ENCODE measurements at places on chromosomes 2 and 18.

GRCh38 chr2:167555098-167555720 lies 666.9 kb downstream of the XIRP2 start:
- DNase-seq: no peak

- DNase-seq: no peak
Observed at GRCh38 chr2:218471036-218471435, 52.1 kb downstream of the VIL1 start.

GRCh38 chr2:58313926-58314325 lies 72.8 kb upstream of the FANCL start:
- no peak for DNase-seq

- no peak for DNase-seq
Observed at GRCh38 chr2:118981632-118982031, 39.6 kb downstream of the MARCO start.

GRCh38 chr2:116491292-116491691 lies 1323.2 kb upstream of the DDX18 start:
- DNase-seq: no peak

- DNase-seq: no peak
Observed at GRCh38 chr2:47265158-47265557, 110.0 kb upstream of the STPG4 start.

- DNase-seq: no peak
Observed at GRCh38 chr2:11955314-11955713, 208.9 kb downstream of the LPIN1 start.

DNA sequence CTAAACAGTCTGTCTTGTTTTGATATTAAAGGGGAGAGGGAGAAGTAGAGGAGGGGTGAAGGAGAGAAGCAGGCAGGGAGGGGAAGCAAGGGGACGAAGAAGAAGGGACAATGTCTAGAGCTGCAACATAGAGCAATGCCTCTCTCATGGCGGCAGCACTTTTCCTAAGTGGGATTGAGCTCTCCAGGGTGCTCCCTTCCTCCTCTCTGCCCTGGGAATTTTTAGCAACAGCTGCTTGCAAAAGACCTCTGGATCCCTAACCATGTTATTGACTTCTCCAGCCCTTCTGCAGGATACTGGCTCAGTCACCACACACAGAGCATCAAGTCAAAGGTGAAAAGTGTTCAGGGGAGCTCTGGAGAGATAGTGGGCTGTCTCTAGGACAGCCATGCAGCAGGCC lies 734.9 kb downstream of the EPHA4 start:
- no peak for DNase-seq

DNA sequence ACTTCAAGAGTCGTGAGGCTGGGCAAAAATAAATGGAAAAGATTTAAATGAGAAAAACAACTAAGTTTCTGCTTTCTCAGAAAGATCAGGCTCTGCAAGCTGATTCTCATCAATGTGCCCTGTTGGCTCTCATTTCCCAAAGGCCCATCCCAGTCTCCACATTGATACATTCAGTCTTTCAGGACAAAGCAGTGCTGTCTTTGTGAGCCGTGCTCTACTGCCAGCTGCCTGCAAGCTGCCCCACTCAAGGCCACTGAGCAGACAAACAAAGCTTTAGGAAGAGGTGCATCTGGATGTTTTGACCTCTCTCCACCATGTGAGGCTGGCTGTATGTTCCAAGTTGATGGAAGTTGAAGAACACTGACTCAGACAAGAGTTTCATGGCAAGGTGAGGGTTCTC lies 48.8 kb downstream of the FSHR start:
- DNase-seq: no peak

DNA sequence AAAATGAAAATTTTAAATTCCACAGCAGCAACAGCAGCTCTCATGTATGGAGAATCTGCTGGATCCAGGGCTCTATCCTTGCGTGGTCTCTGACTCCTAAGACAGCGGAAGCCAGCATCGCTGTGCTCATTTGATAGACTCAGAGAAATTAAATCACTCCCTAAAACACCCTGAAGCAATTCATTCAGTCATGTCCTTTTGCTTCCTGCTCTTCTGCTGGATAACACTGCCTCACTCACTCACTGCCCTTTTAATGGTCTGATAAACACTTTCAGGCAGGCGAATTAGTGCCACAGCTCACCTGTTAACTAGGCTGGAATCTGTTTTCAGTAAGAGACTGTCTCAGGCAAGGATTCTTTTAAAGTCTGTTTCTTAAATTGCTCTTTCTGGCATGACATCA lies 10.0 kb downstream of the WIPF1 start:
- DNase-seq: no peak

- no peak for DNase-seq
Observed at GRCh38 chr2:109260886-109261700, 132.1 kb downstream of the SH3RF3 start.

GRCh38 chr2:46117379-46117778 lies 179.8 kb upstream of the EPAS1 start:
- DNase-seq: no peak

DNA sequence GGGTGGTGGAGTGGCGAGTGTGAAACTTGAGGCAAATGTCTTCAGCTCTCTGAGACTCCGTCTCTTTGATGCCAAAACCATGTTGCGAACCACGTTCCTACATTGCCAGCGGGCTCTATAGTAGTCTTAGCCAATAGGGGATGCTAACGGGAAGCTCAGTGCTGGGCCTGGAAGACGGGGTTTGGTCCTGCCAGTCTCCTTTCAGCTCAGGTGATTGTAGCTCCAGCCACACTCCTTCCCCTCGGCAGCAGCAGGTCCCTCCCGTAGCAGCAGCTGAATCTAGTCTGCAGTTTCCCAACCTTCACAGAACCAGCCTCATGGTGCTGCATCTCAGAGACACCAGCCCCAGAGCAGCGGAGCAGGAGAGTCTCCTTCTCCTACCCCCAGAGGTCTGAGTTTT lies 109.7 kb downstream of the TFCP2L1 start:
- DNase-seq: no peak

GRCh38 chr2:98458207-98458606 lies 13.5 kb downstream of the INPP4A start:
- no peak for DNase-seq

DNA sequence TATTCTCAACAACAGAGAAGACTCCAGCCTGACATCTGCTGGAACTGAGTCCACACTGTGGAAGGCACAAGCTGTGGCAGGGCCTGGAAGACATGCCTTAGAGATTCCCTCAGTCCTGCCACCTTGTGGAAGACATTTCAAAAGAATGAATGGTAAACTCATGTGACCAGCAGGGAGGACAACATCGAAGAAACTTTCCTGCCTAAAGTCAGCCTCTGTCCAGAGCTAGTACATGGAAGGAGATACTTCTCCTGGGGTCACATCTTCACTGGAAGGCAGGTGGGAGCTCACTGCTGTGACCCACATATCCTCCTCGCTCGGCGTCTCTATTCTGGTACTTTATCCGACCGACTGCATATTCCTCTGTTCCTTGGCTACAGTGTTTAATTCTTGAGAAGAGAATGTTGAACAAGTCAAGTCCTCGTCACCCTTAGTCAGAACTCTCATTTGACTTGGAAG lies 59.5 kb downstream of the PUM2 start:
- DNase-seq: peak; percentile 3

DNA sequence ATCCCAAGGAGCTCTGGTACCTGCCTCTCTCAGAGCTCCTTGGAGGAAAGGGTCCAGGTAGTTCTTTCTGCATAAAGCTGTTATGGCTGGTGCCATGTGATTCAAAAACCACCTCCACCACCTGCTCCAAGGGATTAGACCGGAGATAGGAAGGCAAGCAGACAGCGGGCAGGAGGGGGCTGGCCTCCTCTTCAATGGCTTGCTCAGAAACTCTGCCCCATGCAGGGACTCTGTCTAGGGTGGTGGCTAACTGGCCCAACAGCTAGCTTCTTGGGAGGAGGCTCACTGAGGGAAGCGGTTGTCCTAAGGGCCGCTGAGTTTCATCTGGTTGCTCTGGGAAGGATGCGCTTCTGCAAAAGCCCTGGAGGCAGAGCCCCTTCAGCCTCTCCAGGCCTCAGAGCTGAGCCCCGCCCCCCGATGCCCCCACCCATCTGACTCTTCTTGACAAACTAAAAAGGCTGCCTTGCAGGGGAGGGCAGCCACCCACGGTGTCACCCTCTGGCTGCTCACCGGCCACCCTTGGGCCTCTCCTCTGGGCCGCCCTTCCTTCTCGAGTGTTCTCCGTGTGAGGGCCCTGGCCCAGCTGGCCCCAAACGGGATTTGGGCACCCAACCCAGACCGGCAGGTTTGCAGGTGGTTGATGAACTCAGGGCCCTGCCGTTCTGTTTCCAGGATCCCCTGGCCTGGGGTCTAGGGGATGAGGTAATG lies 90.2 kb downstream of the MCFD2 start:
- no peak for DNase-seq

DNA sequence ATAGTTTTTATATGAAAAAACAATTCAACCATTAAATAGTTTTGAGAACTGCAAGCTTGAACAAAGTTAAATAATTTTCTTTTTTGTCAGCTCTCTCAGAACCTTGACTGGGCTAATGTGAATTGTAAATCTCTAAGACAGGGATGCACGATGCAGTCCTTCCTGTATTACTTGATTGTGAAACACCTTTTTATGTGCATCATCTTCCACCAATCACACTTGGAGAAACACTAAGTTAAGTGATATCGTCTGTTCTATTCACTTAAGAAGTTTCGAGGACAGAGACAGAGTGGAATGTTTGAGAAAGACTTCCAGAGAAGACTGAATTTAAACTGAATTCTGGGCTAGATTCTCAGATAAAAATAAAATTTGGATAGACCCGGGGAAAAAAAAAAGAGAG lies 238.2 kb downstream of the MREG start:
- DNase-seq: no peak

GRCh38 chr18:35158728-35159450 lies 81.9 kb upstream of the ZNF397 start:
- DNase-seq: peak; percentile 70

GRCh38 chr2:146602383-146602782 lies 1242.4 kb upstream of the ACVR2A start:
- no peak for DNase-seq

GRCh38 chr2:229087267-229087666 lies 183.8 kb downstream of the PID1 start:
- DNase-seq: no peak

DNA sequence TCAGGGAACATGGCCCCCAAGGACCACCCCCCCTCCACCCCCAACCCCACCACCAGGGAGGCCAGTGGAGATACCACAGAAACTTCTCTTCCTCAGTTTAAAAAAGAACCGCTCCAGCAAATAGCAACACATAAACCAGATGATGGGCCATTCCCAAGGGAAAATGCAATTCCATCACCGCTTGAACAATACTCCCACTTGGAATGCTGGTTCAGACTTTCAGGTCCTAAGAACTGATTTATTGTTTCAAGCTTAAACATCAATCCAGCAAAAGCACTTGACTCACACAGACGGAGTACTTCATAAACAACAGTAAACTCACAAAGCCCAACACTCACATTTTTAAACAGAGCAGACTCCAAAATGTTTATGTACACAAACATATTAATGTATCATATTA lies 6.9 kb downstream of the HDAC4 start:
- DNase-seq: no peak

DNA sequence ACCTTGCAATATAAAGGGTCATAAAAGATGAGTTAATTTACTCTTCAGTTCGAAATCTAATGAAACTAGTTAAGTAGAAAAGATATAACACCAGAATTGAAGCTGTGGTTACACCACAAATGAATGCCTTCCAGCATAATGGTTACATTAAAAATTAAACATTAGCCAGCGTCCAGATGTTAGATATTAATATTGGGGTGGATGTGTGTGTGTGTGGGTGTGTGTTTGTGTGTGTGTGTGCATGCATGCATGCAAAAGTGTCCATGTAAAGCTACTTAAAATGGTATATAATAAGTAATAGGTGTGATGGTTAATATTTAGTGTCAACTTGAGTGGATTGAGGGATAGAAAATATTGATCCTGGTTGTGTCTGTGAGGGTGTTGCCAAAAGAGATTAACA lies 170.4 kb upstream of the FN1 start:
- DNase-seq: no peak

DNA sequence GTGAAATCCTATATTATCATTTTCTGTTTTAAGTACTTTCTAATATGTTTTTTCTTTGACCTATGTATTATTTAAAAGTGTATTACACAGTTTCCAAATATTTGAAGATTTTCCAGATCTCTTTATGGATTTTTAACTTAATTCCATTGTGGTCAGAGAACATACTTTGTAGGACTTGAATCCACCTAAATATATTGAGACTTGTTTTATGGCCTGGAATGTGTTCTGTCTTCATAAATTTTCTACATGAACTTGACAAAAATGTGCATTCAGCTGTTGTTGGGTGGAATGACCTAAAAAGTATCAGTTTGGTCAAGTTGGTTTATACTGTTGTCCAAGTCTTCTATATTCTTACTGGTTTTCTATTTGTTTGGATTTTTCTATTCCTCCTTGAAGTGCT lies 33.8 kb upstream of the TMEM247 start:
- no peak for DNase-seq

All from immature natural killer cell (primary cell).